Aorta (tissue), 5 donors: ENCODE measurements at places on chromosomes 3 and 15. TPM values are rescaled to one million over a fixed set of nuclear protein-coding genes. Genes with fewer than 3 reads are reported as not detected.
A peak's percentile ranks its signal among the peaks of the same experiment; 100 is the strongest.

- H3K4me3 ChIP-seq = no peak overlapping the region
- H3K36me3 ChIP-seq = no peaks in the 10 kb centered on the region
These were observed 827.4 kb downstream of the SI start for GRCh38 chr3:164250923-164251322.

DNA sequence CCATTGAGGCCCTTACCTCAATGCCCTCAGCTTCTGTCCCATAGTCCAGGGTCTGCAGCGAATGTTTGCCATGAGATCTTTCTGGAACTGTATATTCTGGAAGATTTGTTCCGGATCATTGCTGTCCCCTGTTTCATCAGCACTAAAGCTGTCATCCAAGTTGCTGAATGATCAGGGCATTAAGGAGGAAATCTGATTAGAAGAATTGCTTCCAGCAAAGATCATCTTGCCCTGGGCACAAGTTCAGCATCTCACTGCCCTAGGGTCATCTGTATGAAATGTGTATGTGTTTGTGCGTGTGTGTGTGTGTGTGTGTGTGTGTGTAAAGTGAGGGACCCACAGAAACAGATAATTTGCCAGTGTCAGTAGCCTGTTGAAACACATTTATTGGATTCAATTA lies 1.4 kb downstream of the TMC3 start:
- no peaks in the 10 kb centered on the region for H3K36me3 ChIP-seq
- no peak for DNase-seq
- no peaks in the 10 kb centered on the region for H3K4me1 ChIP-seq

- no peaks in the 10 kb centered on the region for H3K4me1 ChIP-seq
- H3K36me3 ChIP-seq = no peaks in the 10 kb centered on the region
- H3K27ac ChIP-seq = no peak overlapping the region
- no peak for DNase-seq
- H3K27me3 ChIP-seq = peaks cover 1% of the 10 kb centered on the region
These were observed 982.9 kb downstream of the TUSC7 start for GRCh38 chr3:117692416-117692995.

- H3K4me3 ChIP-seq = no peak overlapping the region
- H3K27me3 ChIP-seq = no peaks in the 10 kb centered on the region
- H3K4me1 ChIP-seq = no peaks in the 10 kb centered on the region
These were observed 143.4 kb downstream of the ANXA2 start for GRCh38 chr15:60254416-60254815.

GRCh38 chr3:8198605-8199004 lies 303.0 kb upstream of the LMCD1 start:
- H3K36me3 ChIP-seq = no peaks in the 10 kb centered on the region
- H3K4me3 ChIP-seq = no peak overlapping the region
- H3K27me3 ChIP-seq = no peaks in the 10 kb centered on the region
- H3K27ac ChIP-seq = no peak overlapping the region

DNA sequence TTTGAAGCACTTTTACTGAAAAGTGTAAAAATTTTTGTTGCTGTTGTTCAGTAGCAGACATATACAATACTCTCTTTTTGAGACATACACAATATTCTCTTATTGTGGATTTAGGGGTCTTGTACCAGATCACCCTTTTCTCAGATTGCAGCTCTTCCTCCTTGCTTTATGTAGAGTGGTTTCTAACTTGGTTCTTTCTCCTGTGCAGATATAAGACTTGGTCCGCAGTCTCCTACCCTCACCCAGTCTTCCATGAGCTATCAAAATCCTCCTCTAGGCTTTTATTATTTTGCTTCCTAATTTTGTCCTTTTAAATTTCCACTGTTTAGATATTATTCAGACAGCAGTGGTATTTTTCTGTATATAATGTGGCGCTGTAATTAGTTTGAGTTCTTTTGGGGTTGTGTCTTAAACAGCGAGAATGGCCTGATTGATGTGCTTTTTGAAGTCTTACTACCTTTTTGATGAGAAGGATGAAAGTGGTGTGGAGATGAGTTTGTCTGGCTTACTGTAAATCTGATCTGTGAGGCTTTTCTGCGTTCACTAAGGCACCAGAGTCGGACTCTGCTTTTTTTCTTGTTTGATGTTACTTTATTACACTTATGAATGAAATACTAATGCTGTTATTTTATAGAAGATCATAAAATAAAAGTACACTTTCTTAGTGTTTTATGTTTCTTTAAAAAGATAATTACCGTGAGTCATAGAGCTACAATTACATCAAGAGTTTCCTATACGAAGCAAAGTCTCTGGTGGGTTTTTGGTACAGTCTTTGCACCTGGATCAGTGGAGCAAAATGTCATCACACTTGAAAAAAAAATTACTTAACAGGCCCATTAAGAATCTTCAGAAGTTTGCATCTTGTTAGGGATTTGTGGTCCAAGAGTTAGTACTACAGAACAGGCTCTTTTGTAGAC lies 27.8 kb downstream of the FNDC3B start:
- no peak for DNase-seq
- no peak overlapping the region for H3K4me3 ChIP-seq
- H3K4me1 ChIP-seq = peaks cover 12% of the 10 kb centered on the region
- H3K36me3 ChIP-seq = no peaks in the 10 kb centered on the region
- no peaks in the 10 kb centered on the region for H3K27me3 ChIP-seq

DNA sequence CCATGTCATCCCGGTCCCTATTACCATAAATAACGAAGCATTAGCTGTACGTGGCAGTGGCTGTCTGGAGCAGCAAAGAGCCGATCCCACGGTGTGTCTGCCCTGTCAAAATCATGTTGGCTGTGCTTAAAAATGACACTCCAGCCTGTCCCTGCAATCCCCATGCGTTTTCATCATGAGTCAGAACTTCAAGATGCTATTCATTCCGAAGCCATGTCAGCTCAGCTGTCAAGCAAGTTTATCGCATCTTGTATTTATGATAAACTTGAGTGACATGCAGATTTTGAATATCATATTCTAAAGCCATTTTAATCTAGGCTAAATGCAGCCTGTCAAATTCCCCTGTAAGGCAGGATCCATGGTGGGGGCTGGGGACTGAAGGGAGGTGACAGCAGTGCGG lies 152.4 kb downstream of the TJP1 start:
- H3K4me1 ChIP-seq = no peaks in the 10 kb centered on the region
- H3K27me3 ChIP-seq = no peaks in the 10 kb centered on the region
- no peak for DNase-seq
- H3K4me3 ChIP-seq = no peak overlapping the region

DNA sequence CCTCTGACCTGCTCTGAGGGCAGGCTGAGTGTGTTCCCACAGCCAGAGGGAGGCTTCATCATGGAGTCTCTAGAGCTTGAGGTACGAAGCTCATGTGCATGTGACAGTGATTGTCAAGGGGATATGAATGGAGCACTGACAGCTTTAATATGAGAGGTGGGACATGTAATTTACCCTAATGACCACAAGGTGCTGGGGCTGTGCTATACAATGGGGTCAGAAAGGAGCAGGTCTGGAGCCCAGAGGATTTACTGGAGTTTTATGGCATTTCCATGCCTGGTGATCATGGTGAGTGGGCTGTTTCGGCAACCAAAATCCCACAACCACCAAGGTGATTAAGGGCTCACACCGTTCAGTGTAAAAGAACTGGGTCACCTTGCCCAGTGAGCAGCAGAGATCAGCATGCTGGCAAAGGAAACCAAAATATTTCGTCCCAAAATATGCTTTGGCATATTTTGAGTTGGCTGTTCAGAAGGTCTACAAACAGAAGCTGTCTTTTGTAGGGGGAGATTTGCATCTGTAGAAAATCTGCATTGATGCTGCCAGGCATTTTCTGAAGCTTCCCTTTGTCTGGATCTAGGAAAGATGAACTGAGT lies 40.1 kb upstream of the RASGRF1 start:
- H3K27ac ChIP-seq = no peak overlapping the region
- DNase-seq = no peak
- no peaks in the 10 kb centered on the region for H3K4me1 ChIP-seq
- H3K36me3 ChIP-seq = no peaks in the 10 kb centered on the region
- H3K4me3 ChIP-seq = no peak overlapping the region
- peaks cover 4% of the 10 kb centered on the region for H3K27me3 ChIP-seq

GRCh38 chr3:84724877-84725276 lies 233.9 kb upstream of the CADM2 start:
- H3K27me3 ChIP-seq = no peaks in the 10 kb centered on the region
- no peak for DNase-seq
- no peaks in the 10 kb centered on the region for H3K4me1 ChIP-seq
- H3K36me3 ChIP-seq = no peaks in the 10 kb centered on the region

- H3K4me3 ChIP-seq = no peak overlapping the region
- no peak for DNase-seq
- no peaks in the 10 kb centered on the region for H3K36me3 ChIP-seq
- H3K27me3 ChIP-seq = peaks cover 4% of the 10 kb centered on the region
These were observed 231.0 kb upstream of the WNT5A start for GRCh38 chr3:55718074-55718473.

GRCh38 chr15:64112904-64113303 lies 17.1 kb downstream of the SNX1 start:
- no peak overlapping the region for H3K4me3 ChIP-seq
- H3K4me1 ChIP-seq = no peaks in the 10 kb centered on the region
- H3K27ac ChIP-seq = no peak overlapping the region
- no peaks in the 10 kb centered on the region for H3K27me3 ChIP-seq

DNA sequence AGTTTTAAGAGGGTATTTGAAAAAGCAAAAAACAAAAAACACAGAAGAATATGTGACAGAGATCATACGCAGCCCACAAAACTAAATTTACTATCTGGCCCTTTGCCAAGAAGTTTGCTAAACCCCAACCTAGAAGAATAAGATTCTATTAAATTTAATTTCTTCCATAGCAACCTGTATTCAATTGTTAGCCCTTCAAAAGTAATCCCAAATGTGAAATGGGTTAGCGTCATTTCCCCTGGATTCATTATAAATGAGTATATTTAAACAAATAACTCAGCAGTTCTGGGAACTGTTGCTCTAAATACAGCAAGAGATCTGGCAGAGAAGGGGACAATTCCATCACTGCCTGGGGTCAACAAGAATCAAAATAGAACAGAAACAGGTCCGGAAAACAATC lies 56.8 kb downstream of the CERS3 start:
- no peak overlapping the region for H3K27ac ChIP-seq
- H3K4me1 ChIP-seq = peaks cover 4% of the 10 kb centered on the region
- no peak for DNase-seq
- H3K36me3 ChIP-seq = no peaks in the 10 kb centered on the region
- H3K27me3 ChIP-seq = no peaks in the 10 kb centered on the region
- H3K4me3 ChIP-seq = no peak overlapping the region

DNA sequence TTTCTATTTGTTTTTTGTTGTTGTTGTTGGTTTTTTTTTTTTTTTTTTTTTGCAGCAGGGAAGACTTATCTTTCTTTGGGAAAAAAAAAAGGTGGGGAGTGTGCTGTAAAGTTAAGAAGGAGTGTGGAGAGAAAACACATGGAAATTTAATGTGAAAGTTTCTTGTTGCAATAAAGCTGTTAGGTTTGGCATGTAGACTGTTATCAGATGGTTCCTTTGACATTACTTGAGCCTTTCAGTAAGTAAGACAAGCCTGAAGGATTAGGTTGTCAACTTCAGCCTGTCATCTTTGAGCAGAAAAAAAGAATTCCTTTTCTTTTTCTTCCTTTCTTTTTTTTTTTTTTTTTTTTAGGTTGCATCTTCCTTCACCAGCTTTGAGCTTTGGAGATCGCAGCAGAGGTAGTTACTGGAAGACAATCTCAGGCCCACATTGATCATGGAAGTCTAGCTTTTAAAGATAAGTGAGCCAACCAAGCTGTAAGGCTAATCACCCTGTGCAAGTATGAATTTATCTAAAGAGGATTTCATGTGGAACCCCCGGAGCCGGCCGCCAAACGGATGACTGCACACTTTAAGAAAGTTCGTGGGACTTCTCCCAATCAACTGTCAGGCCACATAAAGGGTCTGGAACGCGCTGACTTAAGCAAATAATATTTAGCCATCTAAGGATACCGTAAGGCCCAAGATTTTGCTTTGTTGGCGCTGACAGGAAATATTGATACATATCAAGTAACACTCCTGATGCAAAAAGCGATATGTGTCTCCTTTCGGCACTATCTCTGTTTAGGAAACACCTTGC lies 1040.1 kb upstream of the NR2F2 start:
- no peak overlapping the region for H3K27ac ChIP-seq
- no peaks in the 10 kb centered on the region for H3K4me1 ChIP-seq
- DNase-seq = no peak
- H3K27me3 ChIP-seq = no peaks in the 10 kb centered on the region
- H3K4me3 ChIP-seq = no peak overlapping the region

- H3K4me1 ChIP-seq = no peaks in the 10 kb centered on the region
- H3K27me3 ChIP-seq = no peaks in the 10 kb centered on the region
- H3K4me3 ChIP-seq = peak overlapping the region; percentile 53
- H3K27ac ChIP-seq = no peak overlapping the region
- H3K36me3 ChIP-seq = no peaks in the 10 kb centered on the region
These were observed 882 bp downstream of the JMJD7 start for GRCh38 chr15:41828807-41829141.

DNA sequence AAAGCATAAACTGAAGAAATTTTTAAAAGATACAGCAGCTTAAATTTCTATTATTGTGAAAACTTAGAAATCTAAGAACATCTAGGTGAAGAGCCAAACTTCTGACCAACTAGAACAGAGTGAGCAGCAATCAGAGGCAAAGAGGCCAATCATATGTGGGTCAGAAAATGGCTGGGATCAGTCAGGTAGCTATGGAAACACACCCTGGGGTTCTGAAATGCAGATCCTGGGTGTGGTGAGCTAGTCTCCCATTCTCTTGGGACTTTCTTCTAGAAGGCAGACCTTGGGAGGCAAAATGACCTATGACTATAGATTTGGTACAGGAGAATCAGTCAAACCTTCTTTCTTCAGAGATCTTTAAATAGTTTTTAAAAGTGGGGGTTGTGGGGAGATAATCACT lies 385.8 kb downstream of the TBC1D5 start:
- H3K27me3 ChIP-seq = no peaks in the 10 kb centered on the region
- H3K4me1 ChIP-seq = no peaks in the 10 kb centered on the region

DNA sequence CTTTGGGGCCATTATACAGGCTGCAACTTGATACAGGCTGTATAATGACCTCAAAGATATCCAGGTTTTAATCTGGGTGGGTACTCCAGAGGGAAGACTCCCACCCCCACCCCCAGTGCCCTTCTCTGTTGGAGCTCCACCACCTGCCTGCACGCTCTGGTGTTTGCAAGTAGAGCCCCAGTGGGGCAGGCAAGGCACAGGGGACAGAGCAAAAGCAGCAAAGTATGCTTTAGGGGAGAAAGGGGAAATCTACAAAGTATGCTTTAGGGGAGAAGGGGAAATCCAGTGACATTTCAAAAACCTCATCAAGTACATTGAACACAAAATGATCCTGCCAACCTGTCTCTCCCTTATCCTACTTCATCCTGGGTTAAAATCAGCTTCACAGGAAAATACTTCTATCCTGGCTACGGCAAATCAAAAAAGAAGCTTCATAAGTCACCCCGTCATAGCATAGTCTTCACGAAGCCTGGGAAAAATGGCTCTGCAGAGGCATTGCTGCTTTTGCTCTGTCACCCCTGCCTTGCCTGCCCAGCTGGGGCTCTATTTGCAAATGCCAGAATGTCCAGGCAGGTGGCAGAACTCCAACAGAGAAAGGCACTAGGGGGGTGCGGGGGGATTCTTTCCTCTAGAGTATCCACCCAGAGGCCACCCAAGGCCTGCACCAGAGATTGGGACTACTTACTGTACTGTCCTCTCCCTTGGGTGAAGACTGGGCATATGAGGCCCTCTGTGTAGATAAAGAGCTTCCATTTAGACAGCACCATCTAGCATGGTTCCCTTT lies 60.9 kb upstream of the ATP11B start:
- DNase-seq = no peak
- H3K36me3 ChIP-seq = no peaks in the 10 kb centered on the region
- H3K27ac ChIP-seq = no peak overlapping the region
- no peak overlapping the region for H3K4me3 ChIP-seq
- no peaks in the 10 kb centered on the region for H3K27me3 ChIP-seq

RTP4 gene
- polyA plus RNA-seq = 1.1 TPM

SERPINI2 gene
- polyA plus RNA-seq = 0.64 TPM

LRRC34 gene
- 5.3 TPM for polyA plus RNA-seq

MKRN2OS gene
- polyA plus RNA-seq = not detected

PGBD4 gene
- polyA plus RNA-seq = 1.4 TPM

KBTBD13 gene
- 0.25 TPM for polyA plus RNA-seq

MOBP gene
- not detected for polyA plus RNA-seq
